ENCODE measurements at places on chromosomes 1 and 21. TPM values are rescaled to one million over a fixed set of nuclear protein-coding genes. Genes with fewer than 3 reads are reported as not detected.

DNA sequence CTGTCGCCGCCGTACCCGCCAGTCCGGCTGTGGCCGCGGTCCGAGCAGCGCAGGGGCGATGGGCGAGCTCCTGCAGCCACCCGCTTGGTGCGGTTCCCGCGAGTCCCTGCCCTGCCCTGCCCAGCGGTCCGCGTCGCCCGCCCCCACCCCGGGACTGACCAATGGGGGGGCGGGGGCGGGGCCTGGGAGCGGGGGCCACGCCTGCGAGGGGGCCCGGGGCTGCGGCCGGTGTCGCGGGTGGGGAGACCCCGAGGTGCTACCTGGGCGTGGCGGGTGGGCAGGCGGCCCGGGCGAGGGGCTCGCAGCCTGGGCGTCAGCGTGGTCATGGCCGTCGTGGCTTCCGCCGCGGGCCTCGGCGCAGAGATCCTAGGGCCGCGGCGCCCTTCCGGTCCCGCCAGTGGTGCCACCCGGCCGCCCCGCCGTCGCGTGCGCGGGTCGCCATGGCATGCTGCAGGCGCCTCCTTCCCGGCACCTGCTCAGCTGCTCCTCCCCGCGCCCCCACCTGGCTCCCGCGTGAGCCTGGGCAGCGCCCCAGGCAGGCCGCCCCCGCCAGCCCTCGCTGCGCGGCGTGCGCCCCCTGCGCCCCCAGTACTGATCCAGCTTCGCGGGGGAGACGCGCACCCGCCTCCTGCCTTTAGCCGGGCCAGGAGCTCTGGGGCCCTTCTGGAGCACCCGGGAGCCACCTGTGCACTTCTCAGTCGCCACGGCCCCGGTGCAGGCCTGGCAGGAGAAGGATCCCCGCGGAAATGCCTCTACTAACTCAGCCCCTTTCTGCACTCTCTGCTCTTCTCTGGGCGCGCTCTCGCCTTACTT lies at the start of gene BMP8B:
Gene BMP8B (minus strand): TSS at position 108 of the 813 bp plus-strand sequence. CDS start 380 bp downstream, outside the sequence.
- peak; percentile 64 for DNase-seq

- DNase-seq: no peak
These were observed 12.2 kb upstream of the RIPK4 start for GRCh38 chr21:41778930-41779600.

DNA sequence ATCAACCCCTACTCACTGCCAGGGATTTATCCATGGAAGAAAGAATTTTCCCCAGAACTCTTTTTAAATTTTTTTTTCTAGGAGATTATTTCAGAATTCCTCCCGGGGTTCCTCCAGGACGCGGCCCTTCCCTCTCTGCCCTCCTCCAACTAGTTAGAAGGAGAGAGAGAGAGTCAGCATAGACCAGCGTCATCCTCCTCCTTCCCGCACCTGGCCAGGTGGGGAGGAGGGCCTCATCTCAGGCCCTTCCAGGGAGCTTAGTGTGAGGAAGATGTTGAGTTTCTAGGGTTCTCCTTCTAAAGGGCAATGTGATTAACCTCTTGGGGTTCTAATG lies 63.6 kb downstream of the CDK18 start:
- DNase-seq: no peak

GRCh38 chr1:211605603-211606331 lies 26.8 kb upstream of the SLC30A1 start:
- DNase-seq: no peak

DNA sequence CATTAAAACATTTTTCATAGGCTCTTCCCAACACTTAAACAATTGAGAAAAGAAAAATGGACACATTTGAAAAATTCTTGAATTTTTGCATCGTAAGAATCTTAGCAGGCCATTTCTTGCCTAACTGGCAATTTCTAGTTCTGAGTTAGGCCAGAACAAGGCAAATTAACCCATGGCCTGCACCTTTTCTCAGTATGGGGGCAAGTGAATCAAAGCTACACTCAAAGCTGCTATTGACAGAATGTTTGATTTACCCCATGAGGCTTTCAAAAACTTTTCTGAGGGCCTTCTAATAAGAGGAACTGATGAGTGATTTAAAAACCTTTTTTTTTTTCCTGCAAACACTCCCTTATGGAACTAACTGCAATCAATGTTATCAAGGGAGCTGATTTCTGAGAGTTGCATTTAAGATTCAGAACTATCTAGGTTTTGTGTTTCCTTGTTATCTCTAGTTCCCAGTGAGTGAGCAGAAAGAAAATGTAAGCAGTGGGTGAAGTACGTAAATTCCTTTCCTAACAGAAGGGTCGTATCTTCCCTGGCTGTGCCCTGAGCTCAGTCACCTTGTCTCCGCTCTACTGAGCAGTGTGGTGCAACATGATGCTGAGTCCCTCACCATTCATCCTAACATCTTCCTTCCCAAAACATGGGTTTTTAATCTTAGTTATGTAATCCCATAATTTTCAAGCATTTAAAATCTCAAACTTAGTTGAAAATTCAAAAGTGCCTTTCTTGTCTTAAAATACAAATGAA lies 353.7 kb downstream of the DPYD start:
- DNase-seq: no peak

DNA sequence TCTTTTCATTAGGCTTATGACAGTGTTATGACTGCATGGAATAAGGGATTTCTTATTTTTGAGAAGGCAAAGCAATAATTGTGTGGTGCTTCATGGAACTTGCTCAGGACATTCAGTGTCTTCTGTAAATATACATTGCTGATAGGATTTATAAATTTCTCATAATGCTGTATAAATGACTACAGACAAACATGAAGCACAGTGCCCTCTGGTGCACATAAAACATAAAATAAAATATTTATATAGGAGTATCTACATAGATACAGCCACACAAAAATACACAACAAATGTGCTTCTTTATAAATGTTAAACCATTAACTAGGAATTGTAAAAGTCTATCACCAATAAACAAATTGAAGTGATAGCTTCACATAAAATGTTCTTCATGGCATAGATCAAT lies 24.1 kb downstream of the BRINP3 start:
- DNase-seq: no peak

GRCh38 chr1:47508702-47509431 lies 71.0 kb downstream of the FOXD2 start:
- DNase-seq: peak; percentile 41

The SLAMF6 gene
- total RNA-seq: not detected

The ILDR2 gene
- 3.4 TPM for total RNA-seq

The RGS1 gene
- 9.8 TPM for total RNA-seq

The FCRL5 gene
- not detected for total RNA-seq

Measured in hepatocyte (in vitro differentiated cells).